ENCODE measurements at places on chromosomes 3 and 15.

GRCh38 chr3:196842567-196843434, 24.9 kb upstream of the SENP5 start:
- DNase-seq, result no peak

GRCh38 chr3:30082652-30083051, 523.7 kb upstream of the TGFBR2 start:
- no peak for DNase-seq

DNA sequence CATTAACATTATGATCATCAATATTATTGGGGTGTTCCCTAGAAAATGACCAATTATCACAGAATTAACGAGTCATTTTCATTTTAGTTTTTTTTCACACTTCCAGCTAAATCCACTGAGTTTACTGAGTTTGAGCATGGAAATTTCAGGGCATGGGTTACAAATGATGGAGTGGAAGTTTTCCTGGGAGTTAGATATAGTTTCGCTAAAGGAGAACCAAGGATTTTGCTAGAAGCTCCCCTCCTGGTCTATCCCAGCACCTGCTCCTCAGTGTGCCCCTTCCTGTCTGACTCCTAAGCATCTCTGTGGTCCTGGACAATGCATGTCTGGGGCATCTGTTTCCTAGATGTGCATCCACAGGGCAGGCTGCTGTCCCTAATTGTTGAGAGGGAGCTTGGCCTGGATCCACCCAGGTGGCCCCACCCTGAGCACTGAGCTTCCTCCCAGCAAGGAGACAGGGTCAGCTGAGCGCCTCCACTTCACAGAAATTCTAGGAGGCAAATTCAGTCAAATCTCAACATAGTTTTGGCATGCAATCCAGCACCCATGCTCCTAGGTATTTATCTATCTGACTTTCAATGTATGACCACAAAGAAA, 102.3 kb upstream of the GOLGA6L6 start:
- no peak for DNase-seq

DNA sequence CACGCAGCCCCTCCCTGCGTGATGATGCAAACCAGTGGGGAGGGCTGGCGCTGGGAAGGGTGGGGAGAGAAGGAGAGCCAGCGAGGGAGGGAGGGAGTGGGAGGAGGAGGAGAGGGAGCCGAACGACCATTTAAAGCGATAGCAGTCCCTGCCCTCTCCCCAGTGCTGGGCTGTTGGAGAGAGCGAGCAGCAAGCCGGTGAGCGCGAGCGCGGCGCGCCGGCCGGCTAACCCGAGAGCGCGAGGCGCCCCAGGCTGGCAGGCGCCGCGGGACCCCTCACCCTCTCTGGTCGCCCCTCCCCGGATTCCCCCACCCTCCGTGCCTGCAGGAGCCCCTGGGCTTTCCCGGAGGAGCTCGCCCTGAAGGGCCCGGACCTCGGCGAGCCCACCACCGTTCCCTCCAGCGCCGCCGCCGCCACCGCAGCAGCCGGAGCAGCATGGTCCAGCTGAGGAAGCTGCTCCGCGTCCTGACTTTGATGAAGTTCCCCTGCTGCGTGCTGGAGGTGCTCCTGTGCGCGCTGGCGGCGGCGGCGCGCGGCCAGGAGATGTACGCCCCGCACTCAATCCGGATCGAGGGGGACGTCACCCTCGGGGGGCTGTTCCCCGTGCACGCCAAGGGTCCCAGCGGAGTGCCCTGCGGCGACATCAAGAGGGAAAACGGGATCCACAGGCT, at the start of gene GRM7:
TSS of gene GRM7 (plus strand) at position 162 of the 671 bp plus-strand sequence.
- DNase-seq, result no peak

GRCh38 chr3:197613199-197613598, 57.4 kb upstream of the BDH1 start:
- DNase-seq, result no peak

DNA sequence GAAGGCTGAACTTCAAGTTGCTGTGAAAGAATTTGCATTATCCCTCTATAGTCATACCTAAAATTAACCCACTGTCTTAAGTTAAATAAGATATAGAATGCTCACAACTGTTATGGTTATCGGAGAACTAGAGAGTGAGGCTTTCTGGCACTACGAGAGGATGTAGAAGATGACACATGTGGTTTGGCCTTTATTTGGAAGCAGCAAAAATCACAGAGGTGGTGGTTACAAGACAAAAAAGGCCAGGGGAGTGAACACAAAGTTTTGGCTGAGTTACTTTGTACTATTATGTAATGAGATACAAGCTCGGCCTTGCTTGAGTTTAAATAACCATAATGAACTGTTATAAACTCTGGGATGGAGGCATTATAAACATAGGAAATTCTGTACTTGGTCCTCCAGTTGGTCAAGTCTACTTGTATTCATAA, 78.3 kb upstream of the ICE2 start:
- no peak for DNase-seq

DNA sequence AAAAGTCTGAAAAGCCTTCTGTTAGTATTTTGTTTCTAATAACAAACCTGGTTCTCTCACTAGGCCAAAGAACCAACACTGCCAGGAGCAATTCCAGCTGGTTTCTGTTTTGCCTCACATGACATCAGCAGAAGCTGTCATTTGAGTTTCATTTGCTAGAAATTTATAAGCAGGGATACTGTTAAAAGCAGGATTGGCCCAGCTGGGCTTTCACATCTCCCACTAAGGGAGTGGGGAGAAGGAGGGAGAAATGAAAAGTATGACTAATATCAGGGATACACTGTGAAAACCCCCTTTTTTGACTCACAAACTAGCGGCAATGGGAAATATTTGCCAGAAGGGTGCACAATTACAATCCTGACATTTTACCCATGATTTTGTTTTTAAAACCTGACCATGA, 5.3 kb downstream of the CCDC80 start:
- DNase-seq, result no peak

DNA sequence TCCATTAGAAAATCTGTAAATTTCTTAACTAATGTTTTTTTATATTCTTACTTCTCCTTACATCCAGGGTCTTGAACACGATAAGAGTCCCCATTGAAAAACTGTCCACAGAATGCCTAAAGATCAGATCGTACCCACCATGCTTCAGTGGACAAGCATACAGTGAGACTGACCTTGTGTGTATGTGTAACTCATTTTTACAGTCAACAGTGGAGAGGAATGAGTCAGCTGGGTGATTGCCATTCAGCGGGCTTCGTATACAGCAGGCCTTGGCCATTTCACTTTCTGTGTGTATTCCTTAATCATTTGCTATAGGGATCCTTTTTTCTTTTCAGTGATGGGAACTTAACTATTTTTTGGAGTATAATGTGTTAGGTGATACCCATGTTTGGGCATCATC, 10.6 kb downstream of the PARP14 start:
- no peak for DNase-seq

- DNase-seq, result no peak
These were observed 21.6 kb upstream of the DUSP7 start for GRCh38 chr3:52077925-52078324.

- no peak for DNase-seq
These were observed 1.2 kb downstream of the CHST2 start for GRCh38 chr3:143120716-143121240.

DNA sequence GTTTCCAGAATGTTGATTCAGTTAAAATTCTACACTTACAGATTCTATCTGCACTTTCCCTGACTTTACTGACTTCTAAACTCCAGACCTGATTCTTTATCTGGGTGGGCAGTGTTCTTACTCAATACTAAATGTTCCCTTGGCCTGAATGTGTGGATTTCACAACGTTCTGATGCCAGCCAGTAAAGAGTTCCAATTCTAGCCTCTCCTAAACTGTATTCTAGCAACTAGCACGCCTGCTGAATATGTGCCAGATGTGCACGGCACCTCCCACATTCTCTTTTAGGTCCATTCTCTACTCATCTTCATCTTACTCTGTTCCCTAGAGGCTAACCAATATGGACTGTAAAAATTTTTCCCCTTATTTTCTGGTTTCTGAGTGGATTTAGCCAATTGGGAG, 479.5 kb upstream of the AGTR1 start:
- no peak for DNase-seq

GRCh38 chr3:124428372-124429128, 301.7 kb upstream of the UMPS start:
- DNase-seq, result no peak

- DNase-seq, result no peak
These were observed 77.3 kb upstream of the CGNL1 start for GRCh38 chr15:57298843-57299550.

GRCh38 chr15:40762919-40763800, 708 bp upstream of the GCHFR start:
- peak; percentile 34 for DNase-seq

DNA sequence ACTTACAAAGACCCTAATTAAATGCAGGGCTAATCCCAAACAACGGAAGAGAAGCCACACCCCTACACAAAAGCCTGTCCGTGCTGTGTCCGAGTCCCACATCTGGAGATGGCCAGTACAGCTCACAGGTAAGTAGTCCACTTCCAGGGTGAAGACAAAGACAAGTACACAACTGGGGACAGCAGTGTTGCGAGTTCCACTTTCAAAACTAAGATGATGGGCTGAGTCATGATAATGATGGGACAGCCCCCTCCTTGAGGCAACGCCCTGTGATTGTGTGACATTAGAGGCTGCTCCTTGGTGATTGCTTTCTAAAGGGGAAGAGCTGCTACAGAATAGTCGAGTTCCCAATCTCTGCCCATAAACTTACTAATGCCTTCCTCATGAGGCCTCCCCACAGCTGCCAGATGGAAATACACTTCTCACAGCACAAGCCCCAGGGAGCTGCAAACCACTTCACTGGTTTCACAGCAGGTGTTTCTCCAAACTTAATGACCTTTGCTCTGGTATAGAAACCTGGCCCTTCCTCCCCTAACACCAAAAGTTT, 27.6 kb downstream of the RFT1 start:
- DNase-seq, result no peak

DNA sequence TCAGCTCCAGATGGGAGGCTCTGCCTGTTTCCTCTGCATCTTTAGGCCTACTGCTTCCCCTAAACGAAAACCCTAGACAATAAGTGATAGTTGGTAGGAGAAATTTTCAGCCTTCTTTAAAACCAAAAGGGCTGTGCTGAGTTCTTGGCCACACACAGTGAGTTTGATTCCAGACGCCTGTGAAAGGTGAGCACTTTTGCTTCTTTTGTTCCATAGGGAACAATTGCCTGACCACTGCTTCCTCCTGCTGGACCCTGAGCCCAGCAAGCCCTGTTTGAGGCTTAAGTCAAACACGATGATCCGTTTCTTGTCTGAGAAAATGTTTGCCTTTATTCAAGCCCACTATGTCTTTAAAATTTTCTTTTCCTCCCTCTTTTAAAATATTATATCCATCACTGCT, 493.9 kb downstream of the ZIC1 start:
- no peak for DNase-seq

GRCh38 chr3:20424086-20424485, 238.1 kb upstream of the SGO1 start:
- DNase-seq, result no peak

GRCh38 chr3:166451997-166452396, 614.8 kb upstream of the BCHE start:
- no peak for DNase-seq

- no peak for DNase-seq
These were observed 1.9 kb downstream of the RHO start for GRCh38 chr3:129530251-129530791.

- no peak for DNase-seq
These were observed 11.2 kb upstream of the LOXL1 start for GRCh38 chr15:73915082-73915481.

DNA sequence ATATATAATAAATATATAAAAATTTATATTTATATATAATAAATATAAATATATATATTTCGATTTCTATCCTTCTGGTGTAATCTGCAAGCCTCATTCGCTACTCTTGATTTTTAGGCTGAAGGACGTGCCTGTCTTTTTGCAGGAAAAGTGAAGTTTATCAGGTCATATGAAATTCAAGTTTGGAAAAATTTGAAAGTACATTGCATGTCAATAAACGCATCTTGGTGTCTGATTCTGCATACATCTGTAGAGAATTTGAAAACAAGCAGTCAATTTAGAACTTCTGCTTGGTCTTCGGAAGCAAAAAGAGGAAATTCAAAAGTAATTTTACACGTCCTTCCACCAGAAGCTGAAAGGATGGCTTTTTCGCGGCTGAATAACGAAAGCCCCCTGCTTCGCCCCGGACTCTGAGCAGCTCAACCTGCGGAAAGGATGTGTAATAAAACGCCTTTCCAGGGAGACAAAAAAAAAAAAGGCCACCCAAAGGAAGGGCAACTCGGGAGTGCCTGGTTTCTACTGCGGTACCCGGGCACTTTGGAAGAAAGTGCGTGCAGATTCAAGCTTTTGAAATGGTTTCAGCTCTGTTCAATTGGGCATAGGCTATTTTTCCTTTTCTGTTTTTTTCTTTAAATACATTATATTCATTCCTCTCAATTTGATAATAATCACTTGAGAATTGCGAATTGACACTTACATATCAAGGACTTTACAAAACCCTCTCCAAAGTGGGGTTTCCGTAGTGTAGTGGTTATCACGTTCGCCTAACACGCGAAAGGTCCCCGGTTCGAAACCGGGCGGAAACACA, 1.5 kb upstream of the MYNN start:
- peak; percentile 86 for DNase-seq

DNA sequence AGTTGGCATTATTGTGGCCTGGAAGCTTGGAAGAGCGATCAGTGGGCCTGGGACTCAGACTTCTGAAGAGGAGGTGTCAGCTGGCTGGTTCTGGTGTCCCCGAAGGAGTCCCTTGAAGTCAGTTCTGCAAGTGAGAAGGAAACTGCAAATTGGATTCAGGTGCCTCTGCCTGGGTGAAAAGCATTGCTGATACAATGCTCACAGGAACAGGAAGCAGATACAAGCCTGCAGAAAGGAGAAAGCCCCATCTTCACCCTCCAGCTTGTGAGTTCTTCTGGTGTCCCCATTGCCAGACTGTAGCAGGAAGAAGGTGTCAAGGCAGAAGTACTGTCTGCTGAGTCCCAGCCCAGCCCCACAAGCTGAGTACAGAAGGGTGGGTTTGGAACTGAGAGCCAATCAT, 271.3 kb downstream of the PLOD2 start:
- no peak for DNase-seq

DNA sequence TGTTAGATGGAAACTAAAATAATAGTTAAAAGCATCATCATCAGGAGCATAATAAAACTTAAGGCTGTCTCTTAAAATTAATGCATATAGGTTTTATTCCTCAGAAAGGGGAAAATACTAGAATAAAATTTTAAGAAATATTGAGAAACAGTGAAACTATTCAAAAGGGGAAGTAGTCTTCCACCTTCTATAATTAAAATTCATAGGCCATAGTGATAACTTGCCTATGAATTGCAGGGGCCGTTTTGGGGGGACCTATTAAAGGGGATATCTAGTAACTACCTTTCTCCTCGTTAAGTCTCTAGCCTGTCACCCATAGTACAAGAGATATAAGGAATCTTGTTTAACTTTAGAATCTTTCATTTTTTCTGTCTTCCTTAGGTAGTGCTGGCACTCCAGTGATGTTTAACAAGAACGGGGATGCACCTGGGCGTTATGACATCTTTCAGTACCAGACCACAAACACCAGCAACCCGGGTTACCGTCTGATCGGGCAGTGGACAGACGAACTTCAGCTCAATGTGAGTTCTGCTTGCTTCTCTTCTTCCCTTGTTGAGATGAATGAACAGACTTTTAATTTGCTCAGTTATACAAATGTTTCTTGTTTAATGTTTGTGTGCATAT, 600.4 kb downstream of the GRM7 start:
- DNase-seq, result no peak

All from NCI-H1092 (cell line).